AG20443 (cell line): ENCODE measurements at places on chromosomes 1 and 21.
A peak's percentile ranks its signal among the peaks of the same experiment; 100 is the strongest.

GRCh38 chr1:157641177-157641576 is 43.3 kb upstream of the FCRL4 start:
- no peak for DNase-seq

DNA sequence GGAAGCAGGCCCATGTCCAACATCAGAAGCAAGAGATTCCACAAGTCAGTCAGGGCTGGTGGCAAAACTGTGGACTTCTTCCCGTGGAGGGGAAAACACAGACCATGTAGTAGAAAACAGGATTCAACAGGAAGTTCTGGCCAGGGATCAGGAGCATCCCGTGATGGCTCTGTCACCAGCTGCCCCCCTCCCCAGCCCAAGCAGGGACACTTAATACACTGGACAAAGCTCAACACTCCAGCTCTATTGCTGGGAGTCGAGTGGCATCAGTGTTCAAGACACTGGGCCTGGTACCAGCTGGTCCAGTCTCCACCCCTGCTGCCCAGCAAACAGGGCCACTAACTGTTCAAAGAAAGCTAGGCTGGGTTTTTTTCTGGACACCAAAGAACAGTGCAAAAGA is 3.7 kb downstream of the SLC45A3 start:
- DNase-seq, result no peak

- no peak for DNase-seq
These were observed 611 bp upstream of the ZSWIM5 start for GRCh38 chr1:45206808-45207623.

- DNase-seq, result no peak
These were observed 49.5 kb downstream of the SSBP3 start for GRCh38 chr1:54356680-54357147.

DNA sequence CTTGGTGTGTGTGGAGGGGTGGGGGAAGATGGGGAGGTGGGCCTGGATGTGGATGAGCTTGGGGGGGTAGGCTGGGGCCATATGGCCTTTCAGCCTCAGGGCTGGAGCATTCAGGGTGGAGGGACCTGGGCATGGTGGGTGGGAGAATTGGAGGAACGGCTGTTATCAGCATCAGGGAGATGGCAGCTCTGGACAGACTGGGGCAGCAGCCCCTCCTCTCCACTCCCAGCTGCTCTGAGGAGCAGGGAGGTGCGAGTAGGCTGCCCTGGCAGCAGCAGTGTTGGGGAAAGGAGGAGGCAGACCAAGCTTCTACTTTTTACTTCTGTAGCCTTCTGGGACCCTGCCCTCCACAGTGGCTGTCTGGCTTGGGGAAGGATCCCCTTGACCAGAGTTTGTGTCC is 10.2 kb downstream of the PPFIA4 start:
- no peak for DNase-seq

DNA sequence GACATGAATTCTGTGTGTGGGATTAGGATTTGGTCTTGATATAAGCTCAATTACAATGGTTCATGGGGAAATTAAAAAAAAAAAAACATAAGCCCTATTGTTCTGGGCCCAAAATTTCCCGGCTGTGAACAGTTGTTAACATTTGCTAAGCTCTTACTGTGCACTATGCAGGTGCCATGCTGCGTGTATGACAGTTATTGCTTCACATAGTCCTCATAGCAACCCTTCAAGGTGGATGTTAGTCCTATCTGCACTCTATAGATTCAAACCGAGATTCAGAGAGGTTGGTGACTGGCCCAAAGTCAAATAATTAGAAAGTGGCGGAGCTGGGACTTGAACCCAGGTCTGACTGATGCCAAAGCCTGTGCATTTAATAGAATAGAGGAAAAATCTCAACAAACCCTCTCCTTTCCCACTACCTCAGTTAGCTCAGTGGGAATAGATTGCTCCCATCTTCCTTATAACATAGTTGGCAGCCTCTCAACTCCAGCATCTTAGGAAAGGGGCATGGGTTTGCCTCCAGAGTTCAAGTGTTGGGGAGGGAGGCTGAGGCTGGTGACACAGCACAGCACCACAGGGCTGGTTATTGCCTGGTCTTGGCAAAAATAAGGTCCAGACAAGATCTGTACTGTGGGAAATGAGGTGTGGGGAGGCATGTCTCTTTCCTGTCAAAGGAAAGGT is 55.0 kb upstream of the GCLM start:
- no peak for DNase-seq

DNA sequence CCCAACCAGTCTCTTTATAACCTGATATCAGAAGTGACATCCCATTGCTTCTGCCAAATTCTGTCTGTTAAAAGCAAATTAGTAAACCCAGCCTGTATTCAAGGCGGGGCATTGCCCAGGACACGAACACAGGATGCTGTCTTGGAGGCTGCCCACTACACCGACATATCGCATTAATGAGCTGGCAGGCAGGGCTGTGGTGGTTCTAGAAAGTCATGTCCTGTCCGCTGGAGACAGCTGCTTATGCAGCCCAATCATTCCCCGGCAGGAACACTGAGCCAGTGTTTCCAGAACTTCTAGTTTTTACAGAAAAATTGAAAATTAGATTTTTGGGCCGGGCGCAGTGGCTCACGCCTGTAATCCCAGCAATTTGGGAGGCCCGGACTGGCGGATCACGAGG is 19.3 kb downstream of the C1orf167 start:
- DNase-seq, result no peak

DNA sequence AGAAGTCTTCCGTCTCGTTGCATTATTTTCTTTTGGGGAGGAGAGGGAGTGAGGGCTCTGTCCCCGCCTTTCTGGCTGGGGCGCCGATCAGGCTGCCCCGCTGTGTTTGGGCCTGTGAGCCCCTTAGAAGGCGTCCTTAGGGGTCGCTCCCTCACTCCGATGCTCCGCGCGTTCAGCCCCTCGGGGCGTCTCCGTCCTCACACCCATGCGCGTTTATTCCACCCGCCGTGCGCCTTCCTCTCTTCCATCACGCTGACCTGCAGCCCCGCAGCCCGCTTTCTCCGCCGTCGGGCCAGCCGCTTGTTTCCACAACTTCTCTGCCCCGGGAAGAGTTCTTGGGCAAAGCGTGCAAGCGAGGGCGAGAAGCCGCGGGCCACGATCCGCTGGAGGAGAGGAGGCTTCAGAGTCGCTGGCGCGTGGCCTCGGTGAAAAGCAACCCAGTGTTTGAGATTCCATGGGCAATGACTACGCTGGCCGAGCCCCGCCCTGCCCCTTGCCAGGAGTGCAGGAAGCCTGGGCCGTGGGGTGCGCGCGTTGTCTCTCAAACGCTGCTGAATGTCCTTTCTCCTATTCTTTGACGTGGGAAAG is 27.7 kb downstream of the TRIM11 start:
- peak; percentile 57 for DNase-seq

DNA sequence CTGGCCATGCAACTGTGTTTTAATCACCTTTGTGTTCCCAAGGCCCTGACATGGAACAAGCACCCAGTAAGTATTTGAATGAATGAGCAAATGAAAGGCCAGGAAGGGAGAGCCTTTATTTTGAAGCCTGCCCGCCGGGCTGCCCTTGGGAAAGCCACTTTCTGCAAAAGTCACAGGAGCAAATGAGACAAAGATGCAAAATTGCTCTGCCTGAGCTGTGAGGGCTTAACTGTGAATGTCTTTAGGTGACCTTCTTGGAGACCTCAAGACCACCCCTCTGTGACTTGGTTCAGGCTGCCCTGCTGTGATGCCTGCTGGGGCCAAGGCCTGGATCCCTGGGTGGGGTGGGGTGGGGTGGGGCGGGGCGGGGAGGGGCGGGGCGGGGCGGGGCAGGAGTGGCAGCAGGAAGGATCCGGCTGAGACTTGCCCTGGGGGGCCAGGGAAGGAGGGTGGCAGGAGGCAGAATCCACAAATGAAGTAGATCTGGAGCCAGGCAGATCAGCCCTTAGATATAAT is 54.0 kb downstream of the RUNX3 start:
- no peak for DNase-seq

GRCh38 chr21:31556662-31557061 is 102.8 kb upstream of the SOD1 start:
- no peak for DNase-seq
